ENCODE measurements at places on chromosomes 6 and 20.

- DNase-seq: no peak
Observed at GRCh38 chr6:10248378-10248843, 166.5 kb downstream of the TFAP2A start.

DNA sequence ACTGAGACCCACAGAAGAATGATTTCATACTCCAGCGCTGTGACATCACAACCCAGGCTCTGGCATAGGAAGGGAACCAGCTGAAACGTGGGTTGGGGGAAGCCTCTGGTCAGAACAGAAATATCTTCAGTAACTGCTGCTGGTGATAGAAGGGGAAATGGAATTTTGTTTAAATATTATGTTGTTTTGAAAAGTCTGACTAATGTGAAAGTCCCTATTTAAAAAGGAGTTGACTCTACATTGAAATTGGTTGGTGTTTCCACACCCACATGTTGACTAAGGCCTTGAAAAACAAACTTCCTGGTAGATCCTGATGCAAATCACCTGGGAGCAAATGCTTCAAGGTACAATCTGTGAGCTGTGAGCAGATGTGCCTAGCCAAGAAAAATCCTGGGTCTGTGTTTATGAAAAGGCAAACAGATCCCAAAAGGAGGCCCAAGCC is 24.5 kb upstream of the TCP11 start:
- no peak for DNase-seq

DNA sequence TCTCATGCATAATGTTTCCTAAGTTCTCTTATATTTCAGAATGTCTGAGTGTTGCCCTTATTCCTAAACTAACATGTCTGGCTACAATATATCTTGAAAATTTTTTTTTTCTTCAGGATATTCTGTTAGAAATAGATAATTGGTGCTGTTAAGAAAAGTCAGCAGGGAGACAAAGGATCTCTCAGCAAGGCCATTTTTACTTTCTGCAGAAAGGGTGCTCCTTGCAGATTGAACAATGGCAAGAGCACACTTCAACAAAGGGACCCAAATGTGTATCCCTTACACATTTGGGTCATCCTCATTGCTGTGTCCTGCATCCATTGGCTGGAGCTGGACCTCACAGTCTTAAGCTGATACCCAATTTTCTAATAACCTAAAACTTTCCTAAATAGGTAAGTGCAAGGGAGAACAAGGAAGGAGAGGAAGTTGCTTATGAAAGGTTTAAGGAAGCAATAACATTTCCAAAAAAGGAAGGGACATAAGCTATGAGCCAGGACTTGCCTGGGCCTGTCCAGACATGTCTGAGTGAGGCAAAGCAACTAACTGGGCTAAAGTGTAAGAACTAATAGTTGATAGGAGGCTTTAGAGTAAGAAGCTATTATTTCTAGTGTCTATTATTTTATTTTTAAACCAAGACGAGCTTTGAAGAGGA is 429.6 kb downstream of the BCKDHB start:
- no peak for DNase-seq

DNA sequence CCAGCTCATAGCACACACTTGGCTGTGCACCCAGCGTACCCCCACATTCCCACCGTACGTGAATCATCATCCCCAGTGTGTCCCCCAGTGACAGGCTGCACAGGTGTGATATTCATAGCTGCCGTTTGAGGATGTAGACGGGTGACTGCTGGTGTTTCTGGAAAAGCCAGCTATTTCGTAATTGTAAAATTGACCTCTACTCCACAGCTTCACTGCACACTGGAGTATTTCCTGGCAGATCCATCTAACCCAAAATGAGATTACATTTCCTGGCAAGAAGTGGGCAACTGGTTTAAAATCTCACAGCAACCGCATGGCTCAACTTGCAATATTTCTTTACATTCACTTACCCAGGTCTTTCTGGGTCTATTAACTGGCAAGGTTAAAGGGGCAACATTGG is 30.3 kb downstream of the CD83 start:
- DNase-seq: no peak

- no peak for DNase-seq
Observed at GRCh38 chr6:18532139-18532538, 145.0 kb downstream of the RNF144B start.

GRCh38 chr6:36731622-36732310 is 34.1 kb downstream of the RAB44 start:
- no peak for DNase-seq

DNA sequence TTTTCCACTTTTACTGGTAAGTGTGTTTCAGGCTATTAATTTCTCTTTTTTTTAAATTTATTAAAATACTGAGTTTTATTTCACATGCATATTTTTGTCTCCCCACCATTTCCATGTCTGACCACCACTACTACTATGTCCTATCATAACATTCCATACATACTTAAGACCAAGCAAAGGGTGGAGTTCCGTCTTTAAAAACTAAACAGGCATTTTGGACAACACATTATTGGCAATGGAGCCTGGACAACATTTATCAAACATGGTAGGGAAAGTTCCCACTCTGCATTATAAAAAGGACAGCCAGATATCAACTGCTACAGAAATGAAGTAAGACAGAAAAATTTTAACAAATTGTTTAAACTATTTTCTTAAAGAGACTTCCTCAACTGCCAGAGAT is 91.9 kb downstream of the LMBRD1 start:
- DNase-seq: no peak

GRCh38 chr6:37188962-37189510 is 19.1 kb downstream of the PIM1 start:
- DNase-seq: no peak

GRCh38 chr6:153484056-153484455 is 353.0 kb upstream of the RGS17 start:
- DNase-seq: no peak

DNA sequence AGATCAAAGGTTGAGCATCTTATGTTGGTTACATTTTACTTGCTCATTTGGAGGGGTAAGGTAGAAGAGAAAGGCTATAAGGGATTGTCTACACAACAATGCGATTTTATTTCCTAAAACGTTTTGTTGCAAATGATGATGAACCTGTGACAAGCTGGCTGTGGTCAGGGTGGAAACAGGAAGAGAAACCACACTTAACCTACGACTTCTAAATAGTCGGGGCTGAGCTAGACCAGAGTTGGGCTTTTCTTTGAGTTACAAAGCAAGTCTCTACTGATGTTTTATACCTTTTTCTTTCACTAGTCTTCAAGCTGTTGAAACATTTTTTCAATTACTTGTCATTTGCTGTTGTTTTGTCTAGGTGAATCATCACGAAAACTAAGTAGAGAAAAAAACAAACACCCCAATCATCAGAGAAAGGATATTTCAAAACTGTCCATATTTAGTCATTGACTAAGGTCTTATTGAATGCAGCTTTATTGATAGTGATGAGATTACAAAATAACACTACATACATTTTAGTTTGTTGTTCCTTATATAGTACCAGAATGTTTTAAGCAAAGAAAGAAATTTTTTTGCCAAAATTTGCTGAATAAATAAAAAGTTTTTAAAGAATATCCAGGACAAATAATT is 18.0 kb downstream of the KLHL31 start:
- no peak for DNase-seq

DNA sequence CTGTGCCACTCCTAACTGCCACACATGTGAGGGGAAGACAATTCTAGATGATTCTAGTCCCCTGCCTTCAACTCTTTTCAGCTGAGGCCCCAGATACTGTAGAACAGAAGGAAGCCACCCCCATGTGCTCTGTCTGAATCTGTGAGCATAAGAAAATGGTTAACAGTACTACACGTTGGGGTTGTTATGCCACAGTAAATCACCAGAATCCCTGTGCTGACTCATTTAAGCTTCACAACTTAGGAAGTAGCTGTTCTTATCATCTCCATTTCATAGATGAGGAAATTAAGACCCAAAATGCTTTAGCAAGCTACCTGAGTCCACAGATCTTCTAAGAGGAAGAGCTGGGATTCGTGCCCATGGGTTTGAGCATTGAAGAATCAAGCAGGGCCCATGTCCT is 27.4 kb upstream of the SCRT2 start:
- no peak for DNase-seq

DNA sequence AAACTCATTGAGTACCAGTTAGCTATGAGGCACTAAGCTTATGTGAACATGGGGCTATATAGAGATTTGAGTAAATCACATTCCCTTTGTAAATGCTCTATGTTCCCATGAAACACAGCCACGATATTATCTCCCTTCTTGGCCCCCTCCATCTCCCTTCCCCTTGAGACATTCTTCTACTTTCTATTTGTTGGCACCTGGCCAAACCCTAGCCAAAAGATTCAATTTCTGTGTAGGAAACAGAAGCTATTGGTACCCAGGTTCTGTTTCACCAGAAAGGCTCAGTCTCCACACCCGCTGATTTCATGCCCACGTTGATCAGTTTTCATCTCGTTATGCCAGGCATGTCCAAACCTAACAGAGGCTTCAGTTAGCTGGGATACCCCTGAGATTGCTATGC is 145.5 kb upstream of the LAMP5 start:
- no peak for DNase-seq

Measured in C1 segment of cervical spinal cord (tissue), 14 donors.